ENCODE measurements at places on chromosomes 1 and 21.

DNA sequence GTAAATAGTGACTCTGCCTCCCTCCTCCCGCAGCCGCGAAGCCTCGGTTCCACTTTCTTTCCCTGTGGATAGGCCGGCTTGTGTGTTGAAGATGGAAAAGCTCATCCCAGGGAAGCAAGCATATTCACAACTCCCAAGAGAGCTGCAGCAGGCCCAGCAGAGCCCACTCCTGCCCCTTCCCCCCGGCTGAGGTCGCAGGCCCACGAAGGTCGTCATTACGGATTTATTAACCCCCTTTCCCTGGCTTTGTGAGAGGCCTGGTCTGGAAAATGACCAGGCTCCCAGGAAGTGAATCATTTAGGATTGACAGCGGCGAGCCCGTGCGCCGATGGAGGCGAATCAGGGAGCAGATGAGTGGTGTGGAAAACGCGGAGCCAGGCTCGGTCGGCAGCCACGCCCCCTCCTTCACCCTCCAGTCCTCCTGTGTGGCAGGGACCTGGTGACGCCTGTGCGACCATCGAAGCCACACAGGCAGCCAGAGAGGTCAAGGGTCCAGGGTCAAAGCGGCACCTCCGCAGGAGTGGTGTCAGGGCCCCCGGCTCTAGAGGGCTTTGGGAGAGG lies 93.4 kb downstream of the PRDM16 start:
- DNase-seq: no peak

DNA sequence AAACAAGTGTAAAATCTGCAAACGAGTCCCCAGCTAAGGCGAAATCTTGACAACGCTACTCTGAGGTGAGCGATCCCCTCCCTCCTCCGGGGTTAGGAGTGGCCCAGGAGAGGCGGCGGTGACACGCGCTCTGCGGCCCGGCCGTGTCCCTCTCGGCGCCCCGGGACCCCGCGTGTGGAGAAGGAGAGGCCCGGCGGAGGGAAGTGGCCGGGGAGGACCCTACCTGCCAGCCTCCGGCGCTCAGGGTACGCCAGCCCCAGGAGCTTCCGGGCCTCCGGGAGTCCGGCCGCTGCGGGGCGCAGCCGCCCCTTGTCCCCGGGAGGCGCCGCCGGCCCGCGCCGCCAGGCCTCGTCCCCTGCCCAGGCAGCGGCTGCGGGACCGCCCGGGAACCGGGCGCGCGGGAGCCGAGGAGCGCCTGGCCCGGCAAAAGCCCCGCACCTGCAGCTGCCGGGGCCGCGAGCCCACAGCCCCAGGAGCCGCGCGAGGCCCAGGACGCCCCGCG lies 543 bp downstream of the ABCB10 start:
- peak; percentile 20 for DNase-seq

DNA sequence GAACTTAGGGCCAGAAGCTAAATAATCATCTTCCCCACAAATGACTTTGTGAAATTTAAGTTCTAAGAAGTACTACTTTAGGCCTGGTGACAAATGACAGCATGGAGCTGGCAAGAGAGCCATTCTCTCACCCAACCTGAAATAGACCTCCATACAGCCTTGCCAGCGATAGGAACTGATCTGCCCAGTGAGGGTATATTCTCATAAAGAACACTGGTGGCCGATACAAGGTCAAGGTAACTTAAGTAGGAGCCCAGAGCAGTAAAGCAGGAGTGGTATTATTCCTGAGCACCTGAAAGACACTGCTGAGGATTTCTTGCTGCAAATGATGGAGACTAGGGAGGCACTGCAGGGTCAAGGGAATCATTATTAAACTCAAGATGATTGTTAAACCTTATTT lies 2.6 kb upstream of the TTLL7 start:
- DNase-seq: no peak

GRCh38 chr21:37631319-37632117 lies 264.9 kb downstream of the DYRK1A start:
- DNase-seq: no peak

DNA sequence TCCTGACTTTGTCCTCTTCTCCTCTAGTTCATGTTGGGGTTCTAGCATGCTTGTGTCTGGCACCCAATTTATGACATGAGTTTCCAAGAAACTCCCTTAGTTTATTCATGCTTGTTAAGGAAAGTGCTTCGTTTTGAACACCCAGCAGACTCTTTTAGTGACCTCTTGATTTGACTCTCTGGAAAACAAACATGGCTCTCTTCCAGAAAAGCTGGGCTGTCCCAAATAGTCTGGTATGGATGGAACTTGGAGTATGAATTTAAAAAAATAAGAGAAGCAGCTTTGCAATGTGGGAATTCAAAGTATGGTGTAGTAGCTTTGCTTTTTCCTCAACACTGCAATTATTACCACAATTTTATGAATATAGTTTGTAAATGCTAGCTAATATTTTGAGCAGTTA lies 143.4 kb upstream of the C8B start:
- DNase-seq: no peak

DNA sequence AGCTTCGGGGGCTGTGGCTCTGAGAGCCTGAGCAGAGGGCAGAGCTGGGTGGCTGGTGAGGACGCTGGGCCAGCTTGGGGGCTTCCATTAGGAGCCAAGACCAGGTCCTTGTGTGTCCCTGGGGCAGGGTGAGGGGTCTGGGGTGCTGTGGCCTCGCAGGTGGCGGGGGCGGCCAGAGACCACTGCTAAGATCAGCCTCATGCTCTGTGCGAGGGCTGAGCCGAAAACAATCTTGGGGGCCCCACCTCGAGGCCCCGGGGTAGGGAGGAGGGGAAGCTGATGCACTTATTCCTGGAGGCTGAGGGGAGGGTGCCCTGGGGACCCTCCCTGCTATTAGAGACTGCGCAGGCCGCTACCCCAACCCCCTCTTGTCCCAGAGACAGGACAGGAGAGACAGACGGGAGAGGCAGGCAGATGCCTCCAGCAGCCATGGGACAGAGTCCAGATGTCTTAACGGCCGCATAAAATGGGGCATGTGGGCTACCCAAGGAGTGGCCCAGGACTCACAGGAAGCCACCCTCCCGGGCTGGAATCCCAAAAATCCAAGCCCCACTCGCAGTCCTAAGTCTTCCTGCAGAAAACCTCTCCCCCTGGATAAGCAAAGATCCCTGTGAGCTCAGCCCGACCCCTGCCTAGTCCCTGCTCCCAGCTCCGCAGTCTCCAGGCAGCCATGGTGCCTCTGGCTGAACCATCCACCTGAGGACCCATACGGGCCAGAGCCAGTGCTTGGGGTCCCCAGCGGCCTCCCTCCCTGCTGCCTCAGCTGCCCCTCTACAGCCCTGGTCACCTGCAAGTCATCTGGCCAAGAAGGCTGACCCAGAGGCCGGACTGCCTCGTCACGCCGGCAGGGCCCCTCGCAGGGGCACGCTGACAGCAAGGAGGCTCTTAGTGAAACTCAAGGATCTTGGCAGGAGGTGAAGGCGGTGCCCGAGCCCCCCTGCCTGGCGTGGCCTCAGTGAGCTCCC lies 43.6 kb upstream of the COL18A1 start:
- DNase-seq: no peak

DNA sequence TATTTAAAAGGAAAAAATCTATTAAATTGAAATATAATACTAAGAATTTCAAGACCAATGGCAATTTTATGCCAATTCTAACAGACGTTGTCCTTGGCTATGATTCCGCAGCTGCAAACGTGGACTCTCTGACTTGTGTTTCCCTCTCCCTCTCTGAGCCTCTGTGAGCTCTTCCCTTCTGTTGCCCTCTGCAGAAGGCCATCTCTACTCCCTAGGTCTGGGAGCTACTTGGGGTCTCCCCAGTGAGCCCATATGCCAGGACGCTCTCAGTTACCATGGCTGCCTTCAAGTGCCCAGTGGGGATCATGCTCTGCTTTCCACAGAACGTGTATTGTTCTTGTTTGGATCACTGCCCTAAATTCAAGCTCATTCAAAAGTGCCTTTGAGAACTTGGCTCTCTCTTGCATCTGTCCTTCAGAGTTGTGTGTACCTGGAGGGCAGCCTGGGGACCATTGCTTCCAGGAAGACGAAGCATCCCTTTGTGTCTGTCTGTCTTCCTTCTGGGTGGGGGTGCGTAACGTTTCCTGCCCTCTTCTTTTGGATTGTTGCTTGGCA lies 97.5 kb upstream of the TSPAN2 start:
- DNase-seq: no peak

DNA sequence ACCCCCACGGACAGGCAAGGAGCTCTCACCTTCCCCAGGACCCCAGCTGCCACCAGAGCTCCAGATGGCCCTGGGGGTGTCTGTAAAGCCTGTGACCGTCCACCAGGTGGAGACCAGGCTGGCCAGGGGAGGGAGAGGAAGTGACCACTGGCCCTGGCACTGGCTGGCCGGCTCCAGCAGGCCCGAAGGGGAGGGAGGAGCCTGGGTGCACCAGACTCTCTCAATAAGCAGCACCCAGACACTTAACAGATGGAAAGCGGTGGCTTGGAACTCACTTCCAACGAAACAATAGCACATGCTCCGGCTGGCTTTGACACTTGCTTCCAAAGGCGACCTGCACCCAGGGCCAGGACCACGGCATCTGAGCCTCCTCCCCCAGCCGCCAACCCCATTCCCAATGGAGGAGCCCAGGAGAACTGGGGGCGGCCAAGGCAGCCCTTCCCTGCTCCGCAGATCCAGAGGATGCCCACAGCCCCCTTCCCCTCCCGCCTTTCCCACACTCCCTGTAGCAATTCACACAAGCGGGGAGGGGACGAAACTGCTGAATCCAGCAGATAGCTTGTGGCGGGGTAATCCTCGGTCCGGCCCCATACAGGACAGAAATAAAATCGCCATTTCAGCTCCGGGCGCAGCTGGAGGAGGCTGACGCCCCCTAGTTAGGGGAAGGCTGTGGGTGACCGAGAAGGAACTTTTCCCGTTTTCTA lies 742 bp upstream of the PDE9A start:
- peak; percentile 29 for DNase-seq
